BJ (cell line): ENCODE measurements at places on chromosomes 4 and X. TPM values are rescaled to one million over a fixed set of nuclear protein-coding genes. Genes with fewer than 3 reads are reported as not detected.
A peak's percentile ranks its signal among the peaks of the same experiment; 100 is the strongest.

GRCh38 chr4:170990989-170991589, 822.1 kb upstream of the GALNTL6 start:
- DNase-seq, result no peak

DNA sequence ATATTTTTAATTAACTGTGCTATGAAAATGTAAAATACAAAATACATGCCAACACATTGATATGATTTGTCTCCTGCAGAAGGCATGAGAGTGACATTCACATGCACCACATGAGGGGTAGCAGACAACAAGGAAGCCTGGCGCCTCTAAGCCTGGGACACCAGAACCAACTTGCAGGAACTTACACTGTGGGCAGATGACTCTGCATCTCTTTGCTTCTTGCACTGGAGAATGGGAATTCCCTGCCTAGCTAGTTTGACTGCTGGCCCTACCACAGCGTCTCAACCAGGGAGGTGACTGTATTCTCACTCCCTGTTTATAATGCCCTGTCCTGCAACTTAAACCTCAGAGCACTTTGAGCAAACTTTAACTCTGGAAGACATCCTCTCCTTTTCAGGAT, 40.5 kb downstream of the PAGE2 start:
- DNase-seq, result no peak

DNA sequence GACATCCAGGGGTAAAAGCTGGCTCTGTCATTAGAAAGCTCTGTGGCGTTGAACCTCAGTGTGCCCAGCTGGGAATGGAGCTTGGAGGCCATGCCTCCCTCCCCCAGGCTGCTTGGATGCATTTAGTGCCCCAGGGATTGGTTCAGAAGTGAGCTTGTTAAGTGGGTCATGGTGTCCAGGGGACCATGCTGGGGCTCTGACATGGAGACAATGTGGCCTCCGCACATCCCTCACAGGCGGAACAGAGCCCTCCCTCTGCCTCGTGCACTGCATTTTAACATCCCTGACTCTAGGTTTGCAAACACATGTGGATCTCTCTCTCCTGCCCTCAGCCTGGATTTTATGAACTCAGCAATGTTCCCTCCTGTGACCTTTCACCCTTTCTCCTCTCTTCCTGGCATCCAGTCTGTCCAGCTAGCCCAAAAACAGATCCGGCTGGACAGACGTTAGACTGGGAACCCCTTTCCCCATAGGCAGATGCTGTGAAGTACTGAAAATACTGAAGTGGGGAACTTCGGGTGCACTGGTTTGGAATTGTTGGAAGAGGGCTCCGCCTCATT, 81.5 kb downstream of the SORCS2 start:
- no peak for DNase-seq

- DNase-seq, result no peak
Measured at GRCh38 chr4:169269916-169270809, 593 bp downstream of the SH3RF1 start.

The RGS12 gene
- polyA plus RNA-seq, result 5.5 and 16.3 TPM in 2 replicates

The XKRX gene
- 0.02 TPM in 1 of 2 replicates, not detected in the other for polyA plus RNA-seq

GRCh38 chrX:119398587-119398973, 556 bp upstream of the SLC25A43 start:
- no peak for DNase-seq

The CCDC110 gene
- polyA plus RNA-seq, result not detected in 2 replicates

The USP51 gene
- polyA plus RNA-seq, result 0.49 and 0.65 TPM in 2 replicates

The CLGN gene
- polyA plus RNA-seq, result 0.06 TPM in 1 of 2 replicates, not detected in the other

The NPNT gene
- polyA plus RNA-seq, result not detected in 2 replicates

DNA sequence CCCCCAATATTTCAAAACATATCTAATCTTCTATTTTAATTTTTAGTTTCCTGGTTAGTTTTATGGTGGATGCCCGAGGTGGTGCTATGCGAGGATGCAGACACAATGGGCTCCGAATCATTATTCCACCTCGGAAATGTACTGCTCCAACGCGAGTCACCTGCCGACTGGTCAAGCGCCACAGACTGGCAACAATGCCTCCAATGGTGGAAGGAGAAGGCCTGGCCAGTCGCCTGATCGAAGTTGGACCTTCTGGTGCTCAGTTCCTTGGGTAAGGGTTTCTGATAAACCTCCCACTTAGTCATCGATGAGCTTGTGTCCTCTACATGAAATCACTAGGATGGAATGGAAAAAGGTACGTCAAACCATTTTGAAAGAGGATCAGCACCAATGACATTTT, 280.7 kb downstream of the ANK2 start:
- DNase-seq, result no peak

The ARHGAP4 gene
- 0.39 and 0.82 TPM in 2 replicates for polyA plus RNA-seq

The PHOX2B gene
- not detected in 2 replicates for polyA plus RNA-seq

- no peak for DNase-seq
Measured at GRCh38 chrX:1491851-1492349, 39.2 kb upstream of the ASMTL start.

GRCh38 chrX:66638591-66639500, at the start of gene EDA2R:
Gene EDA2R, minus strand, starts transcription at chrX:66639078. Its CDS starts 23,058 bp downstream, at chrX:66616020.
- peak; percentile 45 for DNase-seq

The SLC16A2 gene
- 61.6 and 67.0 TPM in 2 replicates for polyA plus RNA-seq

The MTNR1A gene
- 0.06 TPM in 1 of 2 replicates, not detected in the other for polyA plus RNA-seq

GRCh38 chr4:145921231-145921630, 17.4 kb downstream of the ZNF827 start:
- DNase-seq, result no peak

DNA sequence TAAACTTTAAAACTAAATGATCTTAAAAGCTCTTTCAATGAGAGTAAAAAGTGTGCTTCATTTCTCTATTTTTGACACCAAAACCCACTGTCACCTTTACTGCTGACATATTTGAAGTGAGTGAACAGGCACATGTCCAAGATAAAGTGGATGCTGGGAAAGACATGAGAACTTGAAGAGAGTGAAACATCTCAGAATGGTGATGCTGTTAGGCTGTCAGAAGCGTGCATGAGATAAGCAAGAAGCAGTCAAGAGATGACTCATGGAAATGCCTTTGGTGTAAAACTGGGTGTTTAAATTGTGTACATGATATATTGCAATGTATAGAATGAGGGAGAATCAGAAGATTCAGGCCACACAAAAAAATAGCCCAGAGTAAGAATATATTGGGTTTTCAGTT, 21.8 kb upstream of the GBA3 start:
- no peak for DNase-seq

The NEXMIF gene
- polyA plus RNA-seq, result under 0.01 TPM in 1 of 2 replicates, not detected in the other

GRCh38 chr4:146155152-146155724, 20.3 kb upstream of the LSM6 start:
- no peak for DNase-seq

The ASMTL gene
- 22.9 and 33.7 TPM in 2 replicates for polyA plus RNA-seq

DNA sequence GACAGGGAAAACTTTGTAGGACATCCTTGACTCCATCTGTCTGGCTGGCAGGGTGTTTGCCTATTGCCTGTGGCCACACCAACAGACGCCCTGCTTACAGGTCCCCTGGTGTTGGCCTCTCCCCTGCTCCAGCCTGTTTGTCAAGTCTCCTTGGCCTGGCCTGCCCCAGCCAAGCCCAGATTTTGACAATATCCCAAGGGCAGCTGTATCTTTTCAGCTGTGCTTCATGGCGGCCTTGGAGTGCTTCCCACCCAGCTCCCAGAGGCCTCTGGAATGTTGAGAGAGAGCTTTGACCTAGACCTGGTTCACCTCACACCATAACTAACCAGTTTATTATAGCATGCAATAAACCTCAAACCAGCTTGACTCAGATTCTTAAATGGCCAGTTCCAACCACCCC, 204.0 kb upstream of the NHS start:
- no peak for DNase-seq

GRCh38 chr4:17280261-17281018, 231.4 kb downstream of the QDPR start:
- no peak for DNase-seq

- DNase-seq, result no peak
Measured at GRCh38 chr4:110088670-110089069, 109.7 kb downstream of the ELOVL6 start.

DNA sequence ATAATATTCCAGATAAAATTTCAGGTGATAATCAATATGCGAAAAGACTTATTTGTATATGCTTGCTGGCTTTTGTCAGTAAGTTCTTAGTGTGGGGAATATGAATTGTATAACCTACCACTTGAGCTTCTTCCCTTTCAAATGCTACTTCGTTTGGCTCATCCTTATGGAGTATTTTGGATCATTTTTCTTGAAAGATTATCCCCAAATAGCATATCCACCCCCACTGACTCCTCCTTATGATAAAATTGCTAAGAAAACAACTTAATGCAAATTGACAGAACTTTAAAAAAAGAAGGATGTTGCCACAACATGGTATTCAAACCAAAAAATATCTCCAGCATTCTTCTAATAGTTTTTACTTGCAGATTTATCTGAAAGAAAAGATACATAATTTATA, 393.3 kb downstream of the PPP3CA start:
- DNase-seq, result no peak

The ITGB1BP2 gene
- 6.8 and 10.5 TPM in 2 replicates for polyA plus RNA-seq

DNA sequence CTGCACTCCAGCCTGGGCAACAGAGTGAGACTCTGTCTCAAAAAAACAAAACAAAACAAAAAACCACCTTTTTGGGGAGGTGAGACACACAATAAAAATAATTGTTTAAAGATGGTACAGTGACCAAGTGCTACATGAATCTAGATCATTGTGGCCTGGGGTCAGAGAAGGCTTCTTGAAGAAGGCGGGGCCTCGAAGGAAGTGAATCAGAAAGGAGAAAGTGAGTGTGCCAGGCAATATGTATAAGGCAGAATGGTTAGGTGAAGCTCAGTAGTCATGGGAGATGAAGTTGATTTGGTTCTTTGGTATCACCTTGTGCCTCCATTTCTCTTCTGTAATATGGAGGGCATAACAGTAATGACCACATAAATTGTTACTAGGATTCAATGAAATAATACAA, 58.9 kb downstream of the DOCK11 start:
- DNase-seq, result no peak

- DNase-seq, result no peak
Measured at GRCh38 chr4:5955856-5956255, 62.4 kb downstream of the C4orf50 start.

The GUCY1A1 gene
- 0.23 and 0.38 TPM in 2 replicates for polyA plus RNA-seq

DNA sequence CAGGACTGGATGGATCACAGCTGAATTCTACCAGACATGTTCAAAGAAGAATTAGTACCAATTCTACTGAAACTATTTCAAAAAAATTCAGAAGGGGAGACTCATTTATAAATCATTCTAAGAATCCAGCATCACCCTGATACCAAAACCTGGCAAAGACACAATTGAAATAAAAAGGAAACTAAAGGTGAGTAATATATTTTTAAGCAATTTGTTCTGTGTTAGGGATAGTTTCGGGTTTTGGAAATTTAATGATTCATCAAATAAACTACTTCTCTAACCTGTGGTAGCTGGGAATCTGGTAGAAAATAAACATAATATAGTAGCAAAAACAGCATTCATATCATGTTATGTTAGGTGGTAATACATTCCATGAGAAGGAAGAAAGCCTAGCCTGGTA, 662.2 kb upstream of the BOD1L1 start:
- DNase-seq, result no peak

GRCh38 chr4:4625488-4625887, 83.6 kb upstream of the STX18 start:
- DNase-seq, result peak; percentile 100

The F8 gene
- 2.7 and 3.4 TPM in 2 replicates for polyA plus RNA-seq

The EOLA2 gene
- 35.8 and 36.8 TPM in 2 replicates for polyA plus RNA-seq
